ENCODE measurements at places on chromosomes 4 and X. TPM values are rescaled to one million over a fixed set of nuclear protein-coding genes. Genes with fewer than 3 reads are reported as not detected.

The CT45A5 gene
- total RNA-seq, result 0.61 TPM

The MXRA5 gene
- not detected for total RNA-seq

The NLRP2B gene
- not detected for total RNA-seq

The CXCL1 gene
- not detected for total RNA-seq

The GAGE12H gene
- not detected for total RNA-seq

The MUC7 gene
- total RNA-seq, result not detected

The DOCK11 gene
- 0.88 TPM for total RNA-seq

DNA sequence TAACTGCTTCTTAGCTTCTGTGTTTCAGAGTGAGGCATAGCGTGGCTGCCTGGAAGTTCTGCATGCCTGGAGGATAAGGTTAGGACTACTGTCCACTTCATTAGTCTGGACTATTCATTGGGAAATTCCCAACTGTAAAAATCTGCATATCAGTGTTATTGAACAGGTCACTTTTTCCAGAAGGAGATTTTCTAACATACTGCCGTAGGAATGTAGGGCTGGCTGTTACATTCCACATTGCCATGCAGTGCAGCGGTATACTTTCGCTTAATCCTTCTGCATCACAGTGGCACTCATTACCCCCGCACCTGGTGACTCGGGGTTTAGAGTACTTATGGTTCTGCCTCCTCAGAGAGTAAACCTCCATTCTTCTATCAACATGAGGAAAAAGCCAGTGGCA lies 104.6 kb downstream of the NPFFR2 start:
- DNase-seq, result no peak

GRCh38 chr4:155972098-155972497 lies 18.4 kb upstream of the CTSO start:
- DNase-seq, result peak; percentile 30

DNA sequence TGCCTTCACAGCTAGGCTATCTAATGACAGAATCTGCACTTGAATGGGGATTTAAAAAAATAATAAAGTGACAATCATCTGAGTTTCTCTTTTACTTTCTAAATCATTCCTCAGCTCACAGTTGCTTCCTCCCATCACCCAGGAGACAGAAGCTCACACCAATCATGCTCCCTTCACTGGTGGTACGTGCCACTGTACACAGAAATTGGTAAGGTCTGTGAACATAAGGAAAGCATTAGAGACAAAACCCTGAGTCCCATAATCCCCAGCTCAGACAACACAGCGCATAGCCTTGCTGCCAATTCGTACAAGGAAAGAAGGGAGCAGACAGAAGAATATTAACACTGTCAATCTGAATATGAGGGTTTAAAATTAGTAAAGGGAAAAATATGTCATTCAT lies 133.1 kb downstream of the IDS start:
- DNase-seq, result peak; percentile 12

- DNase-seq, result no peak
These were observed 67.1 kb upstream of the TRIM2 start for GRCh38 chr4:153137159-153137558.

DNA sequence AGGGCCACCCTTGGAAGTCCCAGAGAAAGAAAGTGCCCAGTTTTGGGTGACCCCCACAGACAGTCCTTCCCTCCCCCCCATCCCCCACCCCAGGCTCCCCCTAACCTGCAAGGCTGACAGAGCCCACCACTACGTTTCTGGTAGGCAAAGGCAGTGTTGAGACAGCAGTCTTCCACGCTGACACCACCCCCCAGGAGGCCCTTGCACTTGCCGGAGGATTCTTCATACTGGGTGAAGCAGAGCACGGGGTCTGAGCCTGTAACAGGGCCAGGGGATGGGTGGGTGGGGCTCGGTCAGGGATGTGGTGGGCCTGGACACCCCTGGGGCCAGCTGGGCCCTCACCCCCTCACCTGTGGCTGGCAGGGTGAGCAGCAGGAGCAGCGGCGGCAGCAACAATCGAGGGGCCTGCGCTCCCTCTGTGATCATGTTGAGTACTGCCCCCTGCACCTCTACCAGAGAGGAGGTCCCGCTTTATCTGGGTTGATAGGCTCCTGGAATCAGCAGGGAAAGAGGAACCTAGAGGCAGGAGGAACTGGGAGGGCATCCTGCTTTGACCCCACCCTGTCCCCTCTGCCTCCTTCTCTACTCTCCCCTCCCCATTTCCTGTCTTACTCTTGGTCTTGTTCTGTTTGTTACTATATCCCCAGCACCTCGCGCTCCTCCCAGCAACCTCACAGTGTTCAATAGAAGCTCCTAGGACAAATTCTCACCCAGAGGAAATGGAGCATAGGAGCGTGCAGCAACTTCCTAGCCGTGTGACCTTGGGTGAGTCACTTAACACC lies at the start of gene CFP:
TSS of gene CFP (minus strand) at position 512 of the 782 bp plus-strand sequence. CDS start at position 426, 86 bp downstream.
- no peak for DNase-seq

DNA sequence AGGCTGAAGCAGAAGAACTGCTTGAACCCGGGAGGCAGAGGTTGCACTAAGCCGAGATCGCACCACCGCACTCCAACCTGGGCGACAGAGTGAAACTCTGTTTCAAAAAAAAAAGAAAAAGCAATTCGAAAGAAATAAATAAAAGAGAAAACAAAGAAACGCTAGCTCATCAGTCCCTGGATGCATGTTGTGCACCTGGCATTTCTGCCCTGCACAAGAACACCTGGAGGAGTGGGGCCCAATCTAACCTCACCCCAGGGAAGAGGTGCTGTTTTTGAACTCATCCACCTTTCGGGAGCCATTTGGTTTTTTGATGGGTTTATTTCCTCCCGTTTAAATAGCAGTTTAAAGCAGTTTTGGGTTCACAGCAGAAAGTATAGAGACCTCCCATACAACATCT lies 5.7 kb upstream of the MRFAP1 start:
- DNase-seq, result no peak

- no peak for DNase-seq
These were observed 267.4 kb downstream of the IL1RAPL1 start for GRCh38 chrX:28854637-28855036.

DNA sequence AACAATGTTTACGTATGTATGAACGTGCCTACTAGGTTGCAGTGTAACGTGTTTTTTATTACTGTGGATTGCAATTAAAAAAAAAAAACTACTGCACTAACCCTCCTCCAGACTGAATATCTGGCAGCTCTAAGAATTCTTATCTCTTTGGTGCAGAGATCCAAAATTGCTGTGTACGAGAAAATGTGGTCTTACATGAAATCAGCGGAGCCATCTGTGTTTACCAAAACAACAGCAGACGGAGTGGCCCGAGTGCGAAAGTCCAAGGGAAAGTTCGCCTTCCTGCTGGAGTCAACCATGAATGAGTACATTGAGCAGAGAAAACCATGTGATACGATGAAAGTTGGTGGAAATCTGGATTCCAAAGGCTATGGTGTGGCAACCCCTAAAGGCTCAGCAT lies 268.1 kb downstream of the THOC2 start:
- no peak for DNase-seq

GRCh38 chrX:70013466-70014381 lies 36.0 kb downstream of the AWAT2 start:
- DNase-seq, result no peak

DNA sequence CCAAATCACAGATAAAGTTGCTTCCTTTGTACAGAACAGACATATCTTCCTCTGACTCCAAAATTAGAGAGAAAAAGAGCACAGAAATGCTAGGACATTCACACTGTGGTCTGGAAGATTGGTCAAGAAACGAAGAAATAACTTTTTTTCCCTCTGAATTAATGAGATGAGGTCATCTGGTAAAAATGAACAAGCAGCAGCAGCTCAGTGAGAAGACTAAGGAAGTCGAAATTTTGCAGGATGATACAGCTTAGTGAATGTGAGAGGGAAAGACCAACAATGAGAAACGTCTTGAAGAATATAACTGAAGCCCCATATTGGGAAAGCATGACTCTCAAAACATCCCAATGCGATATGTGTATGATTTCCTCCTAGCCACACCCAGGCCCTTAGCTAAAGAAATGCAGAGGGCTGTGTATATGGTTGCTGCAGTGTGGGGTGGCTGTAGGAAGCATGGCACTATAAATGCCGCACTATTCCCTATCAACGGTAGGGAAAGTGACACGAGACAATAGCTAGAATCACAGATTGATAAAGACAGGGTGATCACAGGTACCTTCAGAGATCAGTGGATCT lies 208.6 kb downstream of the VEGFC start:
- no peak for DNase-seq

- DNase-seq, result no peak
These were observed 37.7 kb downstream of the CLCN5 start for GRCh38 chrX:49960061-49960460.

GRCh38 chr4:148007314-148007760 lies 275.4 kb downstream of the ARHGAP10 start:
- no peak for DNase-seq

- no peak for DNase-seq
These were observed 135.8 kb upstream of the GUCY1A1 start for GRCh38 chr4:155530857-155531256.

- DNase-seq, result no peak
These were observed 20.0 kb downstream of the TAPT1 start for GRCh38 chr4:16206301-16206700.

DNA sequence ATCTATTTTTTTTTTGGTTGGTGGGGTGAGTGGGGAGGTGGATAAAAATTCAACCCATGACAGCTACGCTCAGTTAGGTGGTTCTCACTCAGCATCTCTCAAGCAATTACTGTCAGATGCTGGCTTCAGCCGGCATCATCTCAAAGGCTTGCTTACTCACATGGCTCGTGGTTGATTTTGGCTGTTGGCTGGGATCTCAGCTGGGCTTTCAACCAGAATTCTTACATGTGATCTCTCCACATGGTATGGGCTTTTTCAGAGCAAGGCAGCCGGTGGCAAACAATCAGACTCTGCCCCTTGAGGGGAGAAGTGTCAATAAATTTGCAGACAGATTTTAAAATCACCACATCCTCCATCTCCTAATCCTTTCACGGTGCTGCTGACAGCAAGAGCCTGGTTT lies 47.2 kb downstream of the SLC34A2 start:
- peak; percentile 94 for DNase-seq
